ENCODE measurements at places on chromosomes 6 and 20.

DNA sequence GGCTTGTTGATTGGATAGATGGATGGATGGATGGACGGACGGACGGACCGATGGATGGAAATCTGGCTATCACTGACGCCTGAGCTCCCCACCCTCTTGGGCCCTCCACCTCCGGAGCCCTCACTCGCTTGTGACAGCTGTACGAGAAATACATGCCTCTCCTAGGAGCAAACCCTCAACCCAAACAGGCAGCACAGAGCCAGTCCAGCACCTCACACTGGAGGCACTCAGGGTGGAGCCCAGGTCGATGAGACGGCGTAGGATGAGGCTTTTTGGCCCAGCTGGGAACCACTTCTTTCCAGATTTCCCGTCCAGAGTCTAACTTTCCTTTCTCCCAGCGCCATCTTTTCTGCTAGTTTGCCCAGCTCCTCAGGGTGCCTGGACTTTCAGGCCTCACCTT, 2.7 kb upstream of the LY6G5C start:
- no peak for DNase-seq

GRCh38 chr6:101847690-101848089, 454.2 kb downstream of the GRIK2 start:
- no peak for DNase-seq

- no peak for DNase-seq
These were observed 173.7 kb upstream of the THEMIS start for GRCh38 chr6:128074567-128074966.

- no peak for DNase-seq
These were observed 614.5 kb downstream of the PHF3 start for GRCh38 chr6:64250126-64250525.

DNA sequence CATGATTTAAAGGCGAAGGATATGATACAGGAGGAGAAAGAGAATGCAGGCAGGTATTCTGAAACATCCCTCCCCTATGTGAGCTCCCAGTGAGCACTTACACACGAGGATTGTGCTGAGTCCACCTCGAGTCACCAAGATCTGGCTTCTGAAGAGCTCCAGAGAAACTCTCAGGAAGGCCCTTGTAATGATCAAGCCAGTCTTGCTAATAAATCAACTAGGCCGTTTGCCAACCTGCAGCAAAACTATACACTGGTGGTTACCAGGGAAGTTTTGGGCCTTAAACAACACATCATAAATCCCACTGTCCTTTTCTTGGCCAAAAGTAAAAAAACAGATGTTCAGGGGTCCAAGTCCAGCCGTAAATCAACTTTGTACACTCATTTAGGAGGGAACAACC, 79.2 kb downstream of the STXBP5 start:
- DNase-seq = no peak

- DNase-seq = no peak
These were observed 203.4 kb downstream of the MYLK4 start for GRCh38 chr6:2547355-2547754.

GRCh38 chr20:61414455-61414991, 162.5 kb downstream of the CDH4 start:
- DNase-seq = no peak

DNA sequence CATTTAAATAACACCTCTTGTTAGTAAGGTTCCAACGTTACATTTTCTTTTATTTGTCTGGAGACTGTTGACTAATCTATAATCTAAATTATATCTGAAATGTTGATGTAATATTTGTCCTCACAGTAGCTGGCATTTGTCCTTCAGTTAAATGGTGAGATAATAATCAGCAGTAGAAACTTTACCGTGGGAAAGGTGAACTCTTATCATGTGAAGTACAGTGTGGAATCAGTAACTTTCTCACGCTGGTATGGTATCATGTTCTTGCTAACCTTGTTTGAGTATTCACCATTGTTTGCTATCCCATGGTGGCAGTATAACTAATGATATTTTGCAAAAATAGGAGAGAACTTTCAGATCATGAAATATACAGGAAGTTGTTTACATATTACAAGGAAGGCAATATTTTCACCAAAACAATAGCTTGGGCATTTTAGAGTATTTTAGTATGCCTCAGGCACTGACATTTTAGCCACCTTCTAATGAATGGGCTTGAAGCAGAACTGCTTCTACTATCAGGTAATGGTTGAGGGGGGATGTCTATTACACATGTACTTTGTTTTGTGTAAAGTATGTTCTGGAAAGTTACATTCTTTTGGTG, 4.8 kb downstream of the GMNN start:
- DNase-seq = no peak

DNA sequence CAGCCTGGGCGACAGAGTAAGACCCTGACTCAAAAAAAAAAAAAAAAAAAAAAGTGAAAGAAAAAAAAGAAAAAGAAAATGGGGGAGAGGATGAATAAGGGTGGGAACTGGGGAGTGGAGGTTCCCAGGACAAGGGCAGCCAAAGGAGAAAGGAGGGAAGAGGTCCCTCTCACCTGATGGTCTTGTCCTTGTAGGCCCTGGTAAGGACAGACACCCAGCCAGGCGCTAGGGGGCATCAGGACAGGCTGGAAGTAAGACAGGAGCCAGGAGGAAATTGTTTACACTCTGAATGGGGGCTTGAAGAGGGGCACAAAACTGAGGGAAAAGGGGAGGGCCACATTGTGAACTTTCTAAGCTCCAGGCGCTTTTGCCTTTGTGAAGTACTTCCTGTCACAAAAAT, 2.3 kb upstream of the ALDH5A1 start:
- no peak for DNase-seq

DNA sequence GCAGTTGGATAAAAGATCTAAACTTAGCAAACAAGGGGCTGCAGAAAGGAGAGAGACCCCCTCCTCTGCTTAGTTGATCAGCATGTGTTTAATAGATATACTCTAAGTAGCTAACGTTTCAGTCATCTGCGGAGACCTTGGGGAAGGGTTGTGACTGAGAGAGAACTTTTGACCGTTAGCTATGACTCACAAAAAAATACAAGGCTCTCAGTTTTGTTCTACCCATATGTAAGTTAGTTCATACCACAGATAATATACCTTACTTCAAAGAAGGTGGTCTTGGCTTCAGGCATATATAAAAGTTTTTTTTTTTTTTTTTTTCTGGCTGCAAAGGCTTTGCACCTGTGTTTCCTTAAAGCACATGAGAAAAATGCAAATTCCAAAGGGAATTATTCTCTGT, 258.9 kb downstream of the GJA1 start:
- DNase-seq = peak; percentile 68

- no peak for DNase-seq
These were observed 5.7 kb upstream of the PSMG4 start for GRCh38 chr6:3252861-3253596.

- DNase-seq = peak; percentile 43
These were observed at the start of gene KCNG1 for GRCh38 chr20:51022803-51023616. Gene KCNG1 (minus strand): TSS chr20:51023107. CDS start chr20:51010338, 12,769 bp downstream.

DNA sequence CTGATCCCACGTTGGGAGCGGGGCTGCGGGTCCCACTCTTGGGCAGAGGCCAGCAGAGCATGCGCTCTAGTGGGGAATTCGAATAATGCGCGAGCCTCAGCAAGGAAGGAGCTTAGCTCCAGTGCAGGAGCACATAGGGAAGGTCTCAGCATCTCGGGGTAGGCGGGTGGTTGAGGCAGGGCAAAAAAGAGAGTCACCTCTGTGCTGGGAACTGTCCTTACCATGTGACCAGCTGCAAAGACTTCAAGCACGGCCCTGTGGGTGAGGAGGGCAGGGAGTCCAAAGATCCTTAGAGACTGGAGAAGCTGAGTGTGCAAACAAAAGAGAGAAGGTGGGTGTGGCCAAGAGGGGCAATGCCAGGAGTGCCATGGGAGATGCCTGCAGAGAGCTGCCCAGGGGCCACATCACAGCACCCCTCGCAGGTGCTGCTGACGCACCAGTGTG, 79.2 kb upstream of the CD93 start:
- no peak for DNase-seq
